ENCODE measurements at places on chromosomes 4 and X. TPM values are rescaled to one million over a fixed set of nuclear protein-coding genes. Genes with fewer than 3 reads are reported as not detected.

DNA sequence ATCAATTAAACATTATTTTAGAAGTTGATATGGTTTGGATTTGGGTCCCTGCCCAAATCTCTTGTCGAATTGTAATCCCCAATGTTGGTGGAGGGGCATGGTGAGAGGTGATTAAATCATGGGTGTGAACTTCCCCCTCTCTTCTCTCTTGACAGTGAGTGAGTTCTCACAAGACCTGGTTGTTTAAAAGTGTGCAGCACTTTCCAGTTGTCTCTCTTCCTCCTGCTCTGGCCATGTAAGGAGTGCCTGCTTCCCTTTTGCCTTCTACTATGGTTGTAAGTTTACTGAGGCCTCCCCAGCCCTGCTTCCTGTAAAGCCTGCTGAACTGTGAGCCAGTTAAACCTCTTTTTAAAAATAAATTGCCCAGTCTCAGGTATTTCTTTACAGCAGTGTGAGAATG, 141.4 kb downstream of the GALNTL6 start:
- no peak for DNase-seq
- no peaks in the 10 kb centered on the region for H3K36me3 ChIP-seq
- H3K27ac ChIP-seq, result no peak overlapping the region
- no peaks in the 10 kb centered on the region for H3K27me3 ChIP-seq

DNA sequence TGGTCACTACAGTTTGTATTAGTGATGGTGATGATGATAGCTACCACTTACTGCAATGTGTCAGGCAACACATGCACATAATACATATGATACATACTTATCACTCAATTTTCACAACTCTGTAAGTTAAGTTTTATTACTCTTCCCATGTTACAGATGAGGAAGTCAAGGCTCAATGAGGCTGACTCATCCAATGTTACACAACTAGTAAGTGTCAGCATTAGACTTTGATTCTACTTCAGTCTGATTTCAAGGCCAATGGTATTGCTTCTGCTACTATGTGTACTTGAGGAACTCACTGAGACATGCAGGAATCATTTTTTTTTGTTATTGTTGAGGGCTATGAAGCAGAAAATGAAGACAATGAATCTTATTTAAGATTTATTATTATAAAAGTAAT, 96.4 kb upstream of the TRPC5OS start:
- no peak for DNase-seq
- H3K4me1 ChIP-seq, result no peaks in the 10 kb centered on the region
- no peaks in the 10 kb centered on the region for H3K27me3 ChIP-seq
- no peak overlapping the region for H3K27ac ChIP-seq
- H3K36me3 ChIP-seq, result no peaks in the 10 kb centered on the region

GRCh38 chr4:172813359-172813923, 355.2 kb upstream of the GALNT7 start:
- H3K4me1 ChIP-seq, result peaks cover 6% of the 10 kb centered on the region
- no peaks in the 10 kb centered on the region for H3K27me3 ChIP-seq
- H3K4me3 ChIP-seq, result no peak overlapping the region
- H3K27ac ChIP-seq, result no peak overlapping the region
- no peaks in the 10 kb centered on the region for H3K36me3 ChIP-seq
- no peak for DNase-seq

BMP3 gene
- total RNA-seq, result 0.26 TPM

Data from body of pancreas (tissue), 4 donors.